ENCODE measurements at places on chromosomes 2 and 18.

DNA sequence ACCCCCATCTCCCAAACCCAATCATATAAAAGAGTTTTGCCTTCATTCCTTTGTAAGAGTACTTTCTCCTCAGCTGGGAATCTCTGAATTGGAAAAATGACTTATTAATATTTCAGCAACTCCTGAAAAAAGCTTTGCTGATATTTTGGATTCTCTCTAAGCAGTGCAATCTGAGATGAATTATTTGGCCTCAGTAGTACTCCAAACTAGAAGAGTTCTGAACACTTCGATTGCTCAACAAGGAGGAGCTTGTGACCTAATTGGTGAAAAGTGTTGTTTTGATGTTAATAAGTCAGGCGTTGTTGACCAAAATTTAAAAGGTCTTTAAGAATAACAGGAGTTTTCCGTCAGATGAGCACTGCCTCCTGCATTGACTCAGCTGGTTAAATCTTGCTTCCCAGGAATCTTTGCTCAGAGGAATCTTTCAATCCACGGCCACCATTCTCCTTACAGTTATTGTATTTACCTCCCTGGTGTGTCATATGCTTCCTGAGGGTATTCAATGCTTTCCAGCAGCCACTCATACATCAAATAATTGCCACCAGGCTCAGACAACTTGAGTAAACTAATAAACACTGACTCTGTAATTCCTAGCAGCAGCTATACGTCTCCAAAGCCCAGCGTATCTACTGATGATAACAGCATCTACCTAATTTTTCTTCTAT lies 24.5 kb upstream of the LIPG start:
- no peak for DNase-seq

DNA sequence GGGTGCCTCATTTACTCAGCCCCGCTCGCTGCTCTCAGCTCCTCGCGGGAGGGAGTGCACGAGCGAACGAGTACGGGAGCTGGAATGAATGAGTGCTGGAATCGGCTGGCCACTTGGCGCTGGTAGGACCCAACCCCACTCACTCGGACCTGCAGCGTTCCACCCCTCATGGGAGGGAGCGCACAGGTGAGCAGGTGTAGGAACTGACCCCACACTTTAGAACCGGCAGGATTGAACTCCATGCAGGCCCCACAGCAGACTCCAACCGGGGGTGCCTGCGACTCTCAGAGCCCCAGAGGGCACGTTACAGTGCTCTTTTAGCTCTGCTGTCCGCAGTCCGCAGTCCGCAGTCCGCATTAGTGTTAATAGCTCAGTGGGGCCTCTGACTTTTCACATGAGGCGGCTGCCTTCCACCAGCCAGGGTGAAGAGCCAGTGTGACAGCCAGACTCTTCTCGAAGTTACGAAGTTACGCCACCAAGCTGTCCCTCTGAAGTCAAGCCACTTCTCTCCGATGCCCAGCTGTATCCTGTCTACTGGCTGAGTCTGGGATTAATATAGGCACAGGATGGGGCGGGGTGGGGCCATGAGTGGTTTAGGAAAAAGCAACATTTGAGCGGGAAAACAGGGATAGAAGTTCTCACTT lies 102.7 kb upstream of the ARHGAP15 start:
- DNase-seq: no peak

GRCh38 chr2:10045561-10046355 lies 2.4 kb downstream of the KLF11 start:
- no peak for DNase-seq

- no peak for DNase-seq
Measured at GRCh38 chr2:31053929-31054782, 84.1 kb downstream of the GALNT14 start.
